ELF-1 (cell line): ENCODE measurements at places on chromosomes 2 and 18.
A peak's percentile ranks its signal among the peaks of the same experiment; 100 is the strongest.

DNA sequence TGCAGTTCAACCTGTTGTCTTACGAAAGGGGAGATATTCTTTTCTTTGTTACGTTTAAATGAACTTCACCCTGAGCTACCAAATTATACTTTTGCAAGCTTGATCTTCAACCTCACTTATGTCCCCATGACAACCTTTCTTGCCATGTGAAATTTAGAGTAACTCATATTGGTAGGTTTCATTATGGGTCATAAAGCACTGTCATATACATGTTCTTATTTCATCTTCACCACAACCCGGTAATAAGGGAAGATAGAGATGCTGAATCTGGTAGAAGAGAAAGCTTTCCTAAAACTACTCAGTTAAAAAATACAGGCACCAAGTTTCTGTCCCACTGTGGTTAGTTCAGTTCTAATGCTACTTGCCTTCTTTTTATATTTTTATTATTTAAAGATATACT is 208.5 kb upstream of the NRP2 start:
- no peak for DNase-seq

- no peak for DNase-seq
These were observed 555.2 kb downstream of the STK39 start for GRCh38 chr2:167692191-167692590.

GRCh38 chr2:122186761-122187222 is 431.3 kb downstream of the TSN start:
- peak; percentile 7 for DNase-seq

GRCh38 chr18:57710226-57710625 is 88.6 kb upstream of the NARS1 start:
- DNase-seq: no peak

- DNase-seq: no peak
These were observed 5.0 kb downstream of the TFPI start for GRCh38 chr2:187549193-187549592.

DNA sequence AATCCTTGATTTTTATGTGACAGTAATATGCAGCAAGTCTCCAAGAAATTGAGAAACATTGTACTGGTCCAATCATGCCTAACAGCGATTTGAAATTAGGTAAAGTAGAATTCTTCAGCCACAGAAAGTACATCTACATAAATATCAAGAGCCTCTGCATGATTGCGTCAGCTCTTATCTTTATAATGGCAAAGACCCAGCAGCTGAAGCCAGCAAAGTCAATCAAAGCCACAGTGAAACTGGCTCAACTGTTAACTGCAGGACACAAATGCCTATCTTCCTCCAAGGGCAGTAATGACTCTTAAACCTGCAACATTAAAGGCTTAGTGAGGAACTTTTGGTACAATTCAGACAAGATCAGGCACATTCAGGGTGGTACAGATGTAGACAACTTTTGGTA is 102.5 kb downstream of the BARD1 start:
- peak; percentile 15 for DNase-seq

DNA sequence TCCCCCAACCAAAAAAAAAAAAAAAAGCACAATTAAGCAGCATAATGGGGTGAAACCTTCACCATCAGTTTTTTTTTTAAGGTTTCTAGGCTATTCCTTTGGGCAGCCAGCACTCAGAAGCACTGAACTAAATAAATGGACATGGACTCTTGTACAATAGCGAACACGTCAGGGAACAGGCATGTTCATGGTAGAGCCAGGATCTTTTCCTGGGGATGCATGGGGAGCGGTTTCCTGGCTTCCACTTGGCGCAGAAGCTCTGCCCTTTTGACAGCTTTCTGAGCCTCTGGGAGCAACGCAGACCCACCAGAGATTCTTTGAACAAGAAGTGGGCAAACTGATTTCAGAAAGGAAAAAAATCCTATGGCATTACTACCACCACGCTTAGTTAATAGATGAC is 35.0 kb downstream of the ALPK2 start:
- no peak for DNase-seq

- peak; percentile 20 for DNase-seq
These were observed 250.2 kb upstream of the MEX3C start for GRCh38 chr18:51447351-51448342.

- peak; percentile 55 for DNase-seq
These were observed 24.1 kb downstream of the GREB1L start for GRCh38 chr18:21265971-21266673.

DNA sequence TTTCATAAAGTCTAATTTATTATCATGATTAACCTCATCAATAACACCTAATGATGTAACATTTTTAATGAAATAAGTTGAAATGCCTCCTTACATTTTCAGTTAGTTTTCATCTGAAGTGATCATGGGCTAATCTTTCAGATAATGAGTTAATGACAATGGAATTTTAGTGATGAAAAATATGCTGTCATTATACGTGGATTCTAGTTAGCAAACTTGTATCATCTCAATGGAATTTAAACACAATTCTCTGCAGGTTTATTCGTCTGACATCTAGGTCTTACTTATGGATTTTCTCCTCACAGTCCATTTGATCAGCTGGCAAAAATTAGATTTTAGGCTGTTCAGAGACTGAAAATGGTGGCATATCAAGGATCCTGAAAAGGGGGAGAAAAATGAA is 885.0 kb downstream of the SLC4A3 start:
- DNase-seq: no peak

DNA sequence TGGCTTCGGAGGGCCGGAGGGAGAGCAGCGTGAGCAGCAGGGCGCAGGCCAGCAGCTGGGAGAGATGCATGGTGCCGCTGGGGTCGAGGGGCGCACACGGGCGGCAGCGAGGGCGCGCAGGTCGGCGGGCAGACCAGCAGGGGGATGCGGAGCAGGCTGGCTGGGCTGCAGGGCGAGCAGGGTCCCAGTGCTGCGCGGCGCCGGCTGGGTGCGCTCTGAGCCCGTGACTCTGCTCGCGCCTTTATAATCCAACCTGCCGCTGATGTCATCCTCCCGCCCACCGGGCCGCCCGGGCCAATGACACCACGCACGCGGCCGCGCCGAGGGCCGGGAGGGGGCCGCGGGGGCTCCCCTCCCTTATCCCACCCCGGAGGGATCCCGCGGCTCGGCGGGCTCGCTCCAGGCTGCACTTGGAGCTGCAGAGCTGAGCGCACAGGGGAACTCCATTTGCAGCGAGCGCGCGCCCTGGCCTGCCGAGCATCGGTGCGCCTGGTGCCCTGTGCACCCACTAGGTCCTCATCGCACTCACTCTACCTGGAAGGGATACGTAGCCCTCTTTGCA is at the start of gene NPPC:
Gene NPPC, minus strand, starts transcription at position 217 of the 562 bp plus-strand sequence. Its CDS starts 147 bp downstream, at position 70.
- DNase-seq: peak; percentile 89

GRCh38 chr2:133521146-133521745 is 47.0 kb downstream of the NCKAP5 start:
- no peak for DNase-seq

DNA sequence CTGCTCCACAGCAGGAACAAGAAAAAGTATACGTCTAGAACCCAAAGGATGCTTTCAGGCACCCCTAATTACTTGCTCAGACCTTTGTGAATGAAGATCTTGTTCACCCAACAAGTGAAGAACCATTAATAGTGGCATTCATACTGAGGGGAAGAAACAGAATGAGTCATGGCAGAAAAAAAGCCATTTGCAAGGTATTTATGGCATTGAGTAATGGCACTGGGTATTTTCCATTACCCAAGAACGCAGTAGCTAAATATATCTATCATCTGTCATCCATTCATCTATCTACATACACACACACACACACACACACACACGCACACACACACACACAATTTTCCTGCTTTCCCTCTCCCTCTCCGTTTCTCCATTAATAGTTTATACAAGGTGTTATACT is 56.4 kb upstream of the XIRP2 start:
- no peak for DNase-seq

GRCh38 chr18:12857215-12857905 is 26.7 kb downstream of the PTPN2 start:
- DNase-seq: no peak

- peak; percentile 75 for DNase-seq
These were observed 3.8 kb downstream of the LIPG start for GRCh38 chr18:49565612-49566011.

GRCh38 chr2:75055820-75056675 is 97.6 kb downstream of the POLE4 start:
- DNase-seq: peak; percentile 94

DNA sequence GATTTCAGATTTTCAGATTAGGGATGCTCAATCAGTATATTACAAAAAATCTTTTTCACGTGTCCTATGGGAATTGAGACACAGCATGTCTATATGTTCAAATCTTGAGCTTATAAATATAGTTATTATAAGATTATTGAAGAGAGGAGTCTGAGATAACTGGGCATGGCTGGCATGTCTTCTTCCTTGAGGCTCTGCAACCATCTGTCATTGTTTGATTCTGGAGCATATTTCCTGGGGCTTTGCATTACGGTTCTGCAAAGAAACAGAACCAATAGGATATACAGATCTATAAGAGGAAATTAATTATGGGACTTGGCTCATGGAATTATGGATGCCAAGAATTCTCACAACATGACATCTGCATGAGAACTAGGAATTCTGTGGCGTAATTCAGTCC is 386.1 kb downstream of the SOCS6 start:
- DNase-seq: no peak

DNA sequence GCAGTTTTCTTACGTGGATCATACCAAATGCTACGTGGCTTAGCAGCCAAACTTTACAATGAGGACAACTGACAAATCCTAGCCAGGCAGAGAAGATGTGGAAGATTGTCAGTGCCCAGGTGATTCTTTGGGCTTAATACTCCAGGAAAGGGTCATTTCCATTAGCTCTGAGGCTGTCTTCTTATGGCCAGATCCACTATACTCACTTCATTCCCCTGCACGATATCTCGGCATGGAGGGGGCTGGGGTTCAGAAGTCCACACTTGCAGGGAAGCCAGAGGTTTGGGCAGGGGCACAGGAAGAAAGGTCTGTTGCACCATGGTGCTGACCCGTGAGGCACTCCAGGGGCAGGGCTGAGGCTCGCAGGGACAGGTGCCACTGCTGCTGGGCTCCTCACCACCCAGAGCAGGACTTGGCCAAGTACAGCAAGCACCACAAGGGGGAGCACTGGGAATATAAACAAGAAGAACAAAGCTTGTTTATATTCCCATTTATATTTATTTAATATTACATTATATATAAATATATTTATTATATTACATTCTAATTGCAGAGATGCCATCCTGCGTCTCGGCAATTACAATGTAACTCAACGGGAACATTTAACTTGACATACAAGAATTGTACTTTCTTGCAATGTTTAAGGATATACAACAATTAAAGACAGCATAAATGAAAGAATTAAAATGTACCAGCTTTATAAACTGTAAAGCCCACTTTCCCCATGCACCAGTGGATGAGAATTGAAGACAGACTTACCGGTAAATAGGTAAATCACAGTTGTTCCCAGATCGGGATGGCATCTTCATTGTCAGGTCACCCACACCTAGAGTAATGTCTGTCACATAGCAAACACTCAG is 27.2 kb downstream of the CLUL1 start:
- peak; percentile 47 for DNase-seq

- no peak for DNase-seq
These were observed 50.9 kb downstream of the REEP1 start for GRCh38 chr2:86286516-86286915.

DNA sequence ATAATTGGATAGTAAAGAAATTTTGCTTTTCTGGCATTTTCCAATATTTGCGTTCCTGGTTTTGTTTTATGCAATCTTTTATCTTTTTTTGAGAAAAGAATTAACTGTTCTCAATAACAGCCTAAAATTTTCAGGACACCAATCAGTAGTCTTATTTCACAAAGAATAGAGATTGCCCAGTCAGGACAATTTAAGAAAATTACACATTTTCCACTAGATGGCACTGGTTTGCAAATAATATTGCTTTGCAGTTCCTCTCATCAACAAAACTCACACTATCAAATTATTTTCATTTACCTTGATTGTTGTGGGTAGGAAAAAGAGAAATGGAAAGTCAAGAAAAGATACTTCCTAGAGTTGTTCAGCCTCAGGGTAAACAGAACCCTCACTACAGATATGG is 2.4 kb upstream of the RBM45 start:
- no peak for DNase-seq
